ENCODE measurements at places on chromosomes 12 and 14.

DNA sequence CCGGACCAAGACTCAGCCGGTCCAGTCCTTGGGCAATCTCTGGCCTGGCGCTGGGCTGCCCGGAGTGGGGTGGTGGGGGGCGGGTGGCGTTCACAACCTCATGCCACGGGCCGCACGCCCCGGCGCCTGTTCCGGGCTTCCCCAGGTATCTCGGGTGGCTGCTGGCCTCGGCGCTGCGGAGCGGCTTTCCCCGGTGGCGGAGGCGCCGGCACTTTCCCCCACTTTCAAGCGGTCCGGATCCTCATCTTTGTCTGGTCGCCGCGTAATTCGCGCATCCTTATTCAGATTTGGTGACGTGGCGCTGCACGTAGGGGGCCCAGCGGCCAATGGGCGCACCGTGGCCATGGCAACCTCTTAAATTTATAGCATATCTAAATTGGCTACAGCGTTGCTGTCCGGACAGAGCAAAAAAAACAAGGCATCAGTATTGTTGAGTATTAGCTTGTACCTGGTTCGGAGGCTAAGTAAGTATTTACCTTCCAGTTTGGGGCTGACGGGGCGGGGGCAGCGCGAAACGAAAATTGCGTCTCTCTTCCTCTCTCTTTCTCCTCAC is at the start of gene LHX5:
Gene LHX5 (minus strand): TSS at position 253 of the 553 bp plus-strand sequence. CDS start 373 bp downstream, outside the sequence.
- no peak for DNase-seq

GRCh38 chr12:125824276-125824675 is 759.0 kb downstream of the AACS start:
- no peak for DNase-seq

DNA sequence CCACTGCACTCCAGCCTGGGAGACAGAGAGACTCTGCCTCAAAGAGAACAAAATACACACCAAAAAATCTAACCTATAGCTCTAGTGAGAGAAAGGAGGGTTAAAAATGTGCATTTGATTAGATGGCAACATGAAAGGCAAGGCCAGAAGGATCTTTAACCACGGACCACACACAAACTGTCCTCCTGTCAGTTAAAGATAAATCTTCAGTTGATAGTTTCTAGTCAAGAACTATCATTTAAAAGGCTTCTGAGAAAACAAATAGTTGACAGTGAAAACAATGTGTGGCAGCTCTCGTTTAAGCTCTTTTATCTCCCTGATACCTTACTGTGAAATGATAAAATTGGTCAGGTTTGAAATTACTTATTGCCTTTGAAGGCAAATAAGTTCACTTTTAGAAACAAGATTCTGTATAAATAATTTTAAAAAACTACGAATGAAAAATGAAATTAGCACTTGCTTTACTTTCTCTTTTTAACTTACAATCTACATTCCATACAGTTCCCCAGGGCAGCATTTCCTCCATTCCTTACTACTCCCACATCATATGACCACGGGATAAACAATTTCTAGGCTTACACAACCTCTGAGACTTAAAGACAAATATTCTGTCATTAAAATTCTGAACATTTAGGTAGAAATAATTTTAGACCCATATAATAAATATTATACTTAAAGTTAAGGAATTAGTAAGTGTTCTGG is 71.4 kb upstream of the GNPNAT1 start:
- no peak for DNase-seq

- DNase-seq, result no peak
Observed at GRCh38 chr14:28770630-28771029, 4.0 kb downstream of the FOXG1 start.

GRCh38 chr12:12384571-12385340 is 27.9 kb downstream of the BORCS5 start:
- peak; percentile 38 for DNase-seq

DNA sequence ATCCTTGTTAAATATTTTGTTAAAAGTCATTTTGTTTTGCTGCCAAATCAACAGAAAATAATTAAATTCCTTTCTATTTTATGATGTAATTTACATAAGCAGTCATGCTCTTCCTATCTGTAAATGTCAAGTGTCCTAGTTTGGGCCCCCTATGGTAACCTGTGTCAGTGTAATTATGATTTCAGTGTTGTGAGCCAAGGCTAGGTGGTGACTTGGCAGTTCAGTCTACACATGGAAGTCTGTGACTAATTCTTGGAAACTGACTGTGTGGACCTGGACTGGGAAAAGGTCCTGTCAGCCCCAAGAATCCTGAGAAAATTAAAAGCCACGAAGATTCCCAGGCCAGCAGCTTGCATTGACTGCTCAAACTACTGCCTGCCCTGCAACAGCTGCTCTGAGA is 371.0 kb downstream of the FUT8 start:
- no peak for DNase-seq

DNA sequence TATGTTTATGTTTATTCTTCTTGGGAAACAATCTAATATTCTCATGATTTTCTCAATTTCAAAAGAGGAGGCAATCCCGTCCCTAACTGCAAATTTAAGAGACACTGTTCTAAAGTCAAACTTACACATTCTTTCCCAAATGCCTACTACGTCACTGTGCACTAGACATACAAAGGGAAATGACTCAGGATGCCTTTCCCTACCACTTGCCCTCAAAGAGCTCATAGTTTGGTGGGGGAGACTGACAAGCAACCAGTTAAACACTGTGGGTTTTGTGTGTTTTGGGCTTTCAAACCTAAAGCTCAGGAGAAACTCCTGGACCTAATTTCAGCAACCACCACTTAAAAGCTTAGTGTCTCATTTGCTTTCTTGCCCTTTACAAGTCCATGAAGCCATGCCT is 58.4 kb downstream of the ATP2B1 start:
- DNase-seq, result no peak

DNA sequence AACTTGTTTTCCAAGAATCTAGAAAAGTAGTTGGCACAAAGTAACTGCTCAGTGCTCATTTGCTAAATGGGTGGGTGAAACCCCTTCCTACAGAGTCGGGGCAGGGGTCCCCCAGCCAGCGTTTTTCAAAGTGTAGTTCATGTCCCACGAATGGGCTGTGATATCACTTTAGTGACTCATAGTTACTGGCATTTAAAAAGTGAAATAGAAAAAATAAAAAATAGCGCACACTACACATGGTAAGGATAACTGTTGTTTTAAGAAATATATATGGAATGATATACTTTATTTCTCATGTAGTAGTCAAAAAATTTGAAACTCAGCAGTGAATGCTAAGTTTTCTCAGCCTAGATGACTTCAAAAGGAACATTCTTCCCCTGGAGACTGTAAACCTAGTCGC is 250.4 kb downstream of the CHST11 start:
- DNase-seq, result no peak

GRCh38 chr12:43832463-43833168 is 3.3 kb upstream of the TMEM117 start:
- peak; percentile 14 for DNase-seq

DNA sequence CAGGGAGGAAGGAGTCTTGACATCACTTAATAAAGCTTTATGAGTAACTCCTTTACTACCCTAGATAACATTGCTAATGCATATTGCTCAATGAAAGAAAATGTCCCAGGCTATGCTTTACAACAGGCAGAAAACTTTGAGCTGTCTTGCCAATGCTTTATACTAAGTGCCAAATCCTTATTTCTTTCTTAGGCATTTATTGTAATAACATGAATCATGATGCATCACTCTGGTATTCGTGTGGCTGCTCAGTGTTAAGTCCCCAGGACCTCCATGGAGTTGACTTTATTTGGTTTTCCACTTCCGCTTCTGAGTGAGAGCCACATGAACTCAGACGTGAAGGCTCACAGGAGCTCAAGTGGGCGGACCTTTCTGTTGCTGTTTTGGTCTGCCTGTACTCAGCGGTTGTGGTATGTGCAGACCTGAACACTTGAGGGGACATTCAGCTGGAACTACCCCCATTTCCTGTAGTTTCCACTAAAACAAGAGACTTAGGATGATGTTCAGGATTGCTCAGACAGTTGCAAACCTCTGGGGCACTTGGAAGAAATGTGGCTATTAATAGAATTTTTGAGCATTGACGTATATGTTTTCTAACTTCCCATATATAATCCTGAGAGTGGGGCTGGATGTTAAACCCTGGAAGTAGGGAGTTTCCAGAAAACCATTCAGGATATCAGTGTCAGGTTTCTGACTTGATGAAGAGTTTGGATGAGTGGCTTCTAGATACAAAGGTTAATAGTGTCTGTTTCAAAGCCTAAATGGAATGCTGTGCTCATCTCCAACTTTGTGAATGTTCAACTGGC is 258.6 kb downstream of the MSRB3 start:
- no peak for DNase-seq

- DNase-seq, result no peak
Observed at GRCh38 chr12:3081091-3081490, 3.9 kb downstream of the TSPAN9 start.

DNA sequence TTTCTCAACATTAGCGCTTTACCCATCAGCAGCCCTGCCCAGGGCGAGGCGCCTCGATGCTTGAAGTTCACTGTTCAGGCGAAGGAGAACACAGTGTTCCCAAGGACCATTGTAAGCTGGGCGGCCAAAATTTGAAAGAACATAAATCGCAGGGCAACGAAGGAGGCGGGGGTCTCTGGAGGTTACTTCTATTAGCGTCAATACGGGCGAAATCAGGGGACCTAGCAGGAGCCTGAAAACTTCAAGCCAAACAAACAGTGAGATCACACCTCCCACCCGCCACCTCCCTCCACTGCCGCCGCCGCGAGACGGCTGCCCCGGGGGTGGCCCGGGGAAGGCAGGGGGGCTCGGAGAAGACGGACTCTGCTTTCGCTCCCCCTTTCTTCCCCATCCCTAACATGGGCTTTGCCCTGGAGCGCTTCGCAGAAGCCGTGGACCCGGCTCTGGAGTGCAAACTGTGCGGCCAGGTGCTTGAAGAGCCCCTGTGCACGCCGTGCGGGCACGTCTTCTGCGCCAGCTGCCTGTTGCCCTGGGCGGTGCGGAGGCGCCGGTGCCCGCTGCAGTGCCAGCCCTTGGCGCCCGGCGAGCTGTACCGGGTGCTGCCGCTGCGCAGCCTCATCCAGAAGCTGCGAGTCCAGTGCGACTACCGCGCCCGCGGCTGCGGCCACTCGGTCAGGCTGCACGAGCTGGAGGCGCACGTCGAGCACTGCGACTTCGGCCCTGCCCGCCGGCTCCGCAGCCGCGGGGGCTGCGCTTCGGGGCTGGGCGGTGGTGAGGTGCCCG is at the start of gene PDZRN4:
Gene PDZRN4 (plus strand): TSS at position 263 of the 783 bp plus-strand sequence.
- DNase-seq, result no peak
